ENCODE measurements at places on chromosomes 13 and 19. TPM values are rescaled to one million over a fixed set of nuclear protein-coding genes. Genes with fewer than 3 reads are reported as not detected.
A peak's percentile ranks its signal among the peaks of the same experiment; 100 is the strongest.

- DNase-seq = no peak
Measured at GRCh38 chr13:25172303-25172630, 179 bp upstream of the AMER2 start.

CNMD gene
- total RNA-seq = not detected

DNA sequence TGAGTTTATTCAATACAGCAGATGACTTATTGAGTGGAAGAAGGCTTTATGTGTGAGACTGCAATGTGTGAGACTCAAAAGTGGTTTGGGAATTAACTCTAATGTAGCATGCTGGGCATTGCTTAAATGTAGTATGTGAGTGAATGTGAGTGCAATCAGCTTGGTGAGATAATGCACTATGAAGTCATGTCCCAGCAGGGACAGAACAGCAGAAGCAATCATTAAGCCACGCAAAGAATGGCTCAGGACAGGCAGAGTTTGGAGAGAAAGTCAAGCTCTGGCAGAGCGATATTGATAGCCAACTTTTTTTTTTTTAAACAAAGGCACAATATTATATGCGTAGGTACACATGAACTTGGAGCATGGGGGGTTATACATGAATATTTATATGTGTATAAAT is 597.7 kb downstream of the GPC6 start:
- no peak for DNase-seq

C19orf67 gene
- total RNA-seq = 0.21 TPM

ACP7 gene
- total RNA-seq = not detected

CRTC1 gene
- total RNA-seq = 9.7 TPM

DNA sequence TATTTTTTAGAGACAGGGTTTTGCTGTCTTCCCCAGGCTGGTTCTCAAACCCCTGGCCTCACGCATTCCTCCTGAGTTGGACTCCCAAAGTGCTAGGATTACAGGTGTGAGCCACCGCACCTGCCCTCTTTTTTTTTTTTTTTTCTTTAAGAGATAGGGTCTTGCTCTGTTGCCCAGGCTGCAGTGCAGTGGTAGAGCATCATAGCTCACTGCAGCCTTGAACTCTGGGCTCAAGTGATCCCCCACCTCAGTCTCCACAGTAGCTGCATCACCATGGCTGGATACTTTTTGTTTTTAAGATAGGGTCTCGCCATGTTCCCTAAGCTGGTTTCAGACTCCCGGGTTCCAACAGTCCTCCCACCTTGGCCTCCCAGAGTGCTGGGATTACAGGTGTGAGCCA is 1.5 kb downstream of the KCNJ14 start:
- DNase-seq = no peak

DNA sequence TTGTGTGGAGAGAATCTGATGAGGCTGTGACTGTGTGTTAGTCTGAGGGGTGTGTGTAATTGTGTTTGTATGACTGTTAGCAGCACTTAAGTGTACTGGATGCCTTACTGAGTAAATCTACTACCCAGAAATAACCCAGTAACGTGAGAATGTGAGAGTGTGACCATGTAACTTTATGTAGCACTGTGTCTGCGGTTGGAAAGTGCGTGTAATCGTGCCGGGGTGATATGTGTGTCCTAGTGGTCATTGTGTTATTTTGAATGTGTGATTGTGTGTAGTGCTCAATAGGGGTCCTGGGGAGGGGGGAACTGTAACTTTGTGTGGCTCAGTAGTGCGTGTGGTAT is 550 bp downstream of the ZNF383 start:
- DNase-seq = peak; percentile 65

DNA sequence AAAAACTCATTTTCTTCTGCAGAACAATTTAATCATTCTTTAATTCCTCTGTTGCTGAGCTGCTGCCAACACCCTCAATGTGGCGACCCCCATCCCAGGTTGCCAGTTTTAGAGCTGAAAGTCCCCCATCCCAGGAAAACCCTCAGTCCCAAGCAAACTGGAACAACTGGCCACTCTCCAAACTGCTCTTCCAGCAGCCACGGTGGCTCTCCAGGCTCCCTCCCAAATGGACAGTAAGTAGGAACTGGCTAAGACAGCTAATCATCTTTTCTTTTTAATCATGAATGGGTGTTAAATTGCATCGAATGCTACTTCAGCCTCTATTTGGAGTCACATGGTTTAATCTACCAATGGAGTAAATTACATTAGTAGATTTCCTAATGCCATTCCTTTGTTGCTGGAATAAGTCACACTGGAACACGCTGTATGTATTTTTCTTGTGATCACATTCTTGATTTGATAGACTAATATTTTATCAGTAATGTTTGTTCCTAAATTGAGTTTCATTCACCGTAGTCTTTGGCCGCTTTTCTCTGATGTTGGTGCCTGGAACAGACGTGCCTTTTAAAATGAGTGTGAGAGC is 33.7 kb upstream of the VSTM2B start:
- DNase-seq = no peak

DNA sequence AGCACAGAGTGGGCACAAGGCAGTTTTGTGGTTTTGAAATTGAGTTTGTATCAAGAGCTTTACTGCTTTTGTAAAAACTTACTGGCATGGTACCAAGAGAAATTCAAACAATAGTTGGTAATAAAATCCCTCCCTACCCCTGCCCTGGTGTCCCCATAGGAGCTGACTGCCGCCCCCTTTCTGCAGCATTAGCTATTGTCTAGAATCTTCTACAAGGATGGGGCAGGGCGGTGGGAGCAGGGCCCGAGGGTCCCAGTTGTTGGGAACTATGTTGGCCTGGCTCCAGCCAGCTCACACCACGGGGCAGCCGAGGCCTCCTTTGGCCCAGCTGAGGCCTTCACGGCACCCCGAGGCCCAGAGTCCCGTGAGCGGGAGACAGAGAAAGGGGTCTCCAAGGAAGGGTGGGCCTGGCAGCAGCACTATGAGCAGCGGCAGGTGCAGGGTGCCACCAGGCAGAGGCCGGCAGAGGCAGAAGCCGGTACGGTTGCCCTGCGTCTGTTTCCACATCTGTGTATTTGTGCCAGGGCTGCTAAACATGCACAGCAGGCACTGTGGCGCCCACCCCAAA is 57.9 kb downstream of the KDM4B start:
- DNase-seq = no peak

DNA sequence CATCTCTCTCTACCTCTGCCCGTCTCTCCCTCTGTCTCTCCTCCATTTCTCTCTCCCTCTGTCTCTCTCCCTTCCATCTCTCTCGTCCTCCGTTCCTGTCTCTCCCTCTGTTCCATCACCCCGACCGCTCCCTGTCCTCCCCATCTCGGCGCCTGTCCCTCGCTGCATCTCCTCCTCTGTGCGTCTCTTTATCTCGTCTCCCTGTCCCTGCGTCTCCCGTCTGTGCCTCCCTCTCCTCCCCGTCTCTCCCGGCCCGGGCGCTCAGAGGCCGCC is 4.6 kb downstream of the GRIN2D start:
- no peak for DNase-seq

DNA sequence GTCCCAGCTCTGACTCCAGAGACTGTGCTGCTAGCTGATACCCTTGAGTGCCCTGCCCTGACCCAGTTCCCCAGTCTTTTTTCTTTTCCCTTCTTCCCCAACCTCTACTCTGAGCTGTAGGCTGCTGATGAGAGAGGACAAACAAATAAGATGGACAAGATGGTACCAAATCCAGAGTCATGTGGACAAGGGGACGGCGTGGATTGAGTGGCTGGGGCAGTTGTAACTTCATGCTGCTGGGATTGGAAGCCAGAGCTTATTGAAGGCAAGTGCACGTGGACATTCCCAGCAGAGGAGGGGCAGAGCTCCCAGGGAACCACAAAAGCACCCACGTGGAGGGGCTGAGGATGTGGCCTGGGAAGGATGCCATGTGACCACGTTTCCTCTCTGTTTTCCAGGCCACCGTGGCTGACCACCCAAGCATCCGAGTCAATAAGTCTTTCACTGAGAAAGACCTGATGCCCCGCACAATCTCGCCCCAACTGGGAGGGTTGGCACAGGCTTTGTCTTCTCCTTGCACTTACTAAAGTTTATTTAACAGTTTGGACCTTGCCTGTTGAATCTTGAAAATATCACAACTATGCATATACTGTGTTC is 323.3 kb upstream of the ZNF507 start:
- no peak for DNase-seq

DNA sequence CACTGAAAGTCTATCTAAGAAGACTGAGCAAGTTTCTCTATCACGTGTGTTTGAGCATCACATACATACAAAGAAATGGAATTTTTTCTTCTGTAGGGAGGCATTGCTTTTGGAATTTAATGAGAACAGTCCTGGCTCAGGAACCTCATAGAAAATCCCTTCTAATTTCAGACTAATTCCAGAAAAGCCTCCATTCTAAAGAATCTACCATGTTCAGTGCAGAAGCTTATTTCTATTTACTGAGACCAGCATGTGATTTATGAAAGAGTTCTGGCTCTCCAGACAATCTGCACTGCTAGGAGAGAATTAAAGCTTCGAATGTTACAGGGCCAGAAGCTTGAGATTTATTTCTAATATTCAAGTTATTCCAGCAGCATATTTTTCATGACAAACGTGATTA is 186.8 kb downstream of the TBC1D4 start:
- DNase-seq = no peak

Data from activated CD4-positive, alpha-beta T cell treated with anti-CD3 and anti-CD28 coated beads for 36 hours (primary cell).